ENCODE measurements at places on chromosomes 12 and 14.

- DNase-seq: no peak
Measured at GRCh38 chr12:62604373-62604772, 137.7 kb downstream of the MON2 start.

- DNase-seq: no peak
Measured at GRCh38 chr14:89288114-89288513, 128.9 kb downstream of the FOXN3 start.

GRCh38 chr12:3705354-3705675, 47.6 kb downstream of the CRACR2A start:
- DNase-seq: no peak

- DNase-seq: no peak
Measured at GRCh38 chr12:47190271-47190750, 110.6 kb upstream of the AMIGO2 start.

DNA sequence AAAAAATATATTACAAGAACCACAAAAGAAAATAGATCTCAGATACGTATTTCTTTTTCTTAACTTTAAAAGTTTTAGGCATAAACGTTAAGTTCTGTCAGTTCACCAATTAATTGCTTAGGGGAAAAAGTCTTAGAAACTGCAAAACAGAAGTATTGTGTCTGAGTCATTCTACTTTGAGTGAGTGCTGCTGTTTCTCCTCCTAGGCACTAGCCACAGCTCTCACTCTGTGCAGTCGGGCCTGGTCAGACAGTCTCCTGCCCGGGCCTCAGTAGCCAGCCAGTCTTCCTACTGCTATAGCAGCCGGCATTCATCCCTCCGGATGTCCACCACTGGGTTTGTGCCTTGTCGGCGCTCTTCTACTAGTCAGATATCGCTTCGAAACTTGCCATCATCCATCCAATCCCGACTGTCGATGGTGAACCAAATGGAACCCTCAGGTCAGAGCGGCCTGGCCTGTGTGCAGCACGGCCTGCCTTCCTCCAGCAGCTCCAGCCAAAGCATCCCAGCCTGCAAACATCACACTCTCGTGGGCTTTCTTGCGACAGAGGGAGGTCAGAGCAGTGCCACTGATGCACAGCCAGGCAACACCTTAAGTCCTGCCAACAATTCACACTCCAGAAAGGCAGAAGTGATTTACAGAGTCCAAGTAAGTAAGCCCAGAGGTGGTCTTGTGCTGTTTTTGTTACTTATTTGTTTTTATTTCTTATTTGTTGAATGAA, 201.3 kb downstream of the PCNX1 start:
- no peak for DNase-seq

GRCh38 chr12:4444031-4444430, 1.6 kb downstream of the FGF6 start:
- DNase-seq: no peak

- DNase-seq: no peak
Measured at GRCh38 chr14:75568791-75569190, 9.6 kb upstream of the FLVCR2 start.

GRCh38 chr12:104697186-104697585, 240.4 kb downstream of the CHST11 start:
- no peak for DNase-seq

GRCh38 chr12:132490422-132491137, 629 bp downstream of the FBRSL1 start:
- DNase-seq: no peak

DNA sequence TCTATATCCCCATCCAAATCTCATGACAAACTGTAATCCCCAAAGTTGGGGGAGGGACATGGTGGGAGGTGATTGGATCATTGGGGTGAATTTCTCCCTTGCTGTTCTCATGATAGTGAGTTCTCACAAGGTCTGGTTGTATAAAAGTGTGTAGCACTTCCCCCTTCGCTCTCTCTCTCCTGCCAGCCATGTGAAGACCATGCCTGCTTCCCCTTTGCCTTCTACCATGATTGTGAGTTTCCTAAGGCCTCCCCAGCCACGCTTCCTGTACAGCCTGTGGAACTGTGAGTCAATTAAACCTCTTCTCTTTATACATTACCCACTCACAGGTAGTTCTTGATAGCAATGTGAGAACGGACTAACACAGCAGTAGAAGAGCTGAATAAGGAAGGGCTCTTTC, 62.6 kb upstream of the VASH1 start:
- DNase-seq: no peak

GRCh38 chr14:28300356-28300755, 466.2 kb upstream of the FOXG1 start:
- no peak for DNase-seq

- DNase-seq: peak; percentile 86
Measured at GRCh38 chr12:45433441-45433868, 217.6 kb downstream of the ANO6 start.

- no peak for DNase-seq
Measured at GRCh38 chr14:96050482-96050881, 11.3 kb downstream of the C14orf132 start.

DNA sequence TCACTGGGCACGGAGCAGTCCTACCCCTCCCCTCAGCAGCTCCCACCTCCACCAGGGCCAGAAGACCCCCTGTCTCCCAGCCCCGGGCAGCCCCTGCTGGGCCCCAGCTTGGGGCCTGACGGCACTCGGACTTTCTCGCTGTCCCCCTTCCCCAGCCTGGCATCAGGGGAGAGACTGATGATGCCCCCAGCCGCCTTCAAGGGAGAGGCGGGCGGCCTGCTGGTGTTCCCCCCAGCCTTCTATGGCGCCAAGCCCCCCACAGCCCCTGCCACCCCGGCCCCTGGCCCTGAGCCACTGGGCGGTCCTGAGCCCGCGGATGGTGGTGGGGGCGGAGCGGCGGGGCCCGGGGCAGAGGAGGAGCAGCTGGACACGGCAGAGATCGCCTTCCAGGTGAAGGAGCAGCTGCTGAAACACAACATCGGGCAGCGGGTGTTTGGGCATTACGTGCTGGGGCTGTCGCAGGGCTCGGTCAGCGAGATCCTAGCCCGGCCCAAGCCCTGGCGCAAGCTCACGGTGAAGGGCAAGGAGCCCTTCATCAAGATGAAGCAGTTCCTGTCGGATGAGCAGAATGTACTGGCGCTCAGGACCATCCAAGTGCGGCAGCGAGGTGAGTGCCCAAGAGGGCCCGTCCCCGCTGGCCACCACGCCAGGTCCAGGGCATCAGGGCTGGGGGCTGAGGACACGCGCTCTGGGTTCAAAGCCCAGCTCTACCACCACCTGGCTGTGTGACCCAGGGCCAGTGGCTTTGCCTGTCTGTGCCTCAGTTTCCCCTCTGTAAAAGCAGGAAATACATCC, 58.6 kb downstream of the PHETA1 start:
- no peak for DNase-seq

DNA sequence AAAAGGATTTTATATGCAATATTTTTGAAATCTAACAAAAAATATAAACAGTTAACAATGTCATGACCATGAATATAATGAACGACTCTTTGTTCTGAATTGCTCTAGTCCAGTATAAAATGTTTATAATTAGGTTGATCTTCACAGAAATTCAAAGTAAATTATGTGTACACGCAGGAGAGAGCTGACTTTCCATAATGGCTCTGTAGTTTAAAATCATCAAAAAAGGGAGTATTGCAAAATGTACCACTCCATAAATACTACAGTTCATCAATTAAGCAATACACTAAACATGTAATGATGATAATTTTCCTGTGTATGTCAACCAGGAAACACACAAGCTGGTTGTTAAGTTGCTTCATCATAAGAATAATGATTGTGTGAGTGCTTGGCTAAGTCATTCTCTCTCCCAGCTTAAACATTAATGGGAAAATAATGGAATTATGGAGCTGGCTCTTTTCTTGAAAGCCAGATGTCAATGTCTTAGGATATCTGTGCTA, 189.5 kb upstream of the PLEKHG7 start:
- no peak for DNase-seq

DNA sequence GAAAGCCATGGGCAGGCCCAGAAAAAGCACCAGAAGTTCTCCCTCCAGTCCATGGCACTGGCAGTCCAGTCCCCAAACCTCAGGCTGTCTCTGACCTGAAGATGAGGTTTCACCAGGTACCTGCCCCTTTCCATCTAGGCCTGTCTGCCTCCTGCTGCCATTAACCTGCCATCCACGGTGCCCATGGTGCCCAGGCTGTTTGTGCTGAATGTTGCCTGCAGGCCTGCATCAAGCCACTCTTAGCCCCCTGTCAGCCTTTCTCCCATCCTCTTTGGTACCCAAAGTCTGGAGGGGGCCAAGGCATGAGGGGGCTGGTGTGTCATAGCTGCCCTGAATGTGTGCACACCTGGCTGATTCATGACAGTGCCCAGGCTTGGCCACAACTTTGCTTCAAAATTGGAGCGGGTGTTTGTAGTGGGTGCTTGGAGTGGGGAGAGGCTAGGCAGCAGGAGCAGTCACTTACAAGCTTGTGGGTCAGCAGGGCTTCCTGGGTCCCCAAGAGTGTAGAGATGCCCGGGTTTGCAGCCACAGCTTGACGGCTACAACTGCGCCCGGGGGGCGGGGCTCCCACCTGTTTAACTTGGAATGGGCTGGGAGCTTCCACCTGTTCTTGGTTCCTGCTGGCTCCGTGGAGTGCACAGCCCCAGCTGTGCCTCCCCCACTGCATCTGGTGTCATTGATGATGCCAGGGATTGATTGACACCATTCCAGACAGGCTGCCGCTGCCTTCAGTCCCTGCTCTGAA, 88.5 kb downstream of the GPHN start:
- DNase-seq: no peak

DNA sequence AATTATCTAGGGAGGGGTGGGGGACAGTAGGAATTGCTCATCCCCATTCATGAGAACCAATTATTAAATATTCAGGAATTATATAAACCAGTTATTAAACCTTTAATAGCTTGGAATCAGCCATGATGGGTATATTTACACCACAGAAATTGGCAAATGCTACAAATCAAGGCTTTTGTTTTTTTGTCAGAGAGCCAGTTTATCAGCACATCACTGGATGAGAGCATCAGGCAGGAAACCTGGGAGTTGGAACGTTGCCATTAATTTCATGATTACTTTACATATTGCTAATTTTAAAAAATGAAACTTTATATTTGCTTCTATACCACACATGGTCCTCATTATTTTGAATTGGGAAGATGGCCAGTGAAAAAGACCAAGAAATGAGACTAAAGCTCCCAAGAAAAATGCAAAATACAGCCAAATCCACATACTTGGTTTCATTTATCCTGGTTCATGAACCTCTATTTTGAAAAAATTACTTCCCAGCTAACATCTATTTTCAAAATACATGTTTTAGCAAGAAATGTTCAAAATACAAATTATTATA, 48.4 kb downstream of the ATL1 start:
- no peak for DNase-seq

- DNase-seq: peak; percentile 72
Measured at GRCh38 chr14:60647081-60647836, 2.0 kb downstream of the SIX1 start.

GRCh38 chr12:57040750-57041149, 9.2 kb downstream of the MYO1A start:
- DNase-seq: no peak

DNA sequence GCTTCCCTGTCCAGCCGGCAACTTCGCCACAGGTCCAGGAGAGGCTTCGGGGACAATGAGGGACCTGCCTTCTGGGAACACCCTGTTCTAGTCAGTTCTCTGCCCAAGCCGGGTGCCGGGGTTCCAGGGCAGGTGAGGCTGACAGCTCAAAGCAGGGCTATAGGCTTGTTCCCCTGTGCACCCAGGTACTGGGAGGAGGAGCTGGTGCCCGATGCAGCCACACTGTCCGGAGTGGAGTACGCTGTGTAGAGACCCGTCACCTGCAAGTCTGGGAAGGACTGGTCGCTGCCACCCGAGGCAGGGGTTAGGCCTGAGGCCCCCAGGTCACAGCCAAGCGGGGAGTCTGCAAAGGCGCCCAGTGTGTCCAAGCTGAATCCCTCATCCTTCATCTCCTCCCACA, 29.6 kb downstream of the FOXN4 start:
- no peak for DNase-seq

DNA sequence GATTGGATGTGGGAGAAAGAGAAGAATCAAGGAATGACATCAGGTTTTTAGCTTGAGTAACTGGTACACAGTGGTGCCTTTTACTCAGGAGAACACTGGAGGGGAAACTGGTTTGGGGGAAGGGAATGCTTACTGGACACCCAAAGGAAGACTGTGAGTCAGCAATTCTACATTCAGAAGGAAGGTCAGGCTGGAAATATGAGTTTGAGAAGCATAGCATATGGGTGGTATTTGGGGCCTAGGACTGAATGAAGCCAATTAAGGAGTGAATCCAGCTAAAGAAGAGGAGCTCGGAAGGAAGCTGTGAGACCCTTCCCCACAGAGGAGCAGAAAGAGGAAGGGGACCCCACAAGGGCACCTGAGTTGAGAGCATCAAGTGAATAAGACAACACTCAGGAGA, 35.4 kb downstream of the DMAC2L start:
- DNase-seq: no peak

- DNase-seq: no peak
Measured at GRCh38 chr14:28297559-28297958, 469.0 kb upstream of the FOXG1 start.

DNA sequence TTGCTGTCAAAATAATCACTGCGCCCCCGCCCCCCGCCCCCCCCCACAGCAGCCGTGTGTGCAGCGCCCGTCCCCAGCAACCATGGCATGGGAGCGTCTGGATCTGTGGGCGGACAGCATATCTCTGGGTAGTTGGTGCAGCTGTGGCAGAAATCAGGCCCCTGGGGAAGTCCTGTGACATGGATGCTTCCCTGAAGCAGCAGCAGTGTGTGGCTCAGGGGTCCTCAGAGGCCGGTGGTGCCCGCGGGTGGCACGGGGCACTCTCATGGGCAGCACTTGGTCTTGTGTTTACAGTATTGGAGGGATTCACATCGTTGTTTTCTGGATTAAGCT, 19.2 kb downstream of the XRCC3 start:
- DNase-seq: no peak

GRCh38 chr12:4278329-4279197, 5.0 kb downstream of the CCND2 start:
- DNase-seq: peak; percentile 70

GRCh38 chr12:128815779-128816642, 7.7 kb downstream of the SLC15A4 start:
- no peak for DNase-seq

GRCh38 chr12:106329231-106329982, 26.9 kb downstream of the TCP11L2 start:
- DNase-seq: no peak
